Memory B cell (primary cell): ENCODE measurements at places on chromosomes 6 and 20.

GRCh38 chr6:56724455-56724854 is 81.8 kb upstream of the DST start:
- DNase-seq, result no peak

GRCh38 chr20:57435498-57436222 is 44.5 kb downstream of the RBM38 start:
- no peak for DNase-seq

GRCh38 chr6:72984981-72985665 is 240.2 kb downstream of the KHDC1L start:
- no peak for DNase-seq

DNA sequence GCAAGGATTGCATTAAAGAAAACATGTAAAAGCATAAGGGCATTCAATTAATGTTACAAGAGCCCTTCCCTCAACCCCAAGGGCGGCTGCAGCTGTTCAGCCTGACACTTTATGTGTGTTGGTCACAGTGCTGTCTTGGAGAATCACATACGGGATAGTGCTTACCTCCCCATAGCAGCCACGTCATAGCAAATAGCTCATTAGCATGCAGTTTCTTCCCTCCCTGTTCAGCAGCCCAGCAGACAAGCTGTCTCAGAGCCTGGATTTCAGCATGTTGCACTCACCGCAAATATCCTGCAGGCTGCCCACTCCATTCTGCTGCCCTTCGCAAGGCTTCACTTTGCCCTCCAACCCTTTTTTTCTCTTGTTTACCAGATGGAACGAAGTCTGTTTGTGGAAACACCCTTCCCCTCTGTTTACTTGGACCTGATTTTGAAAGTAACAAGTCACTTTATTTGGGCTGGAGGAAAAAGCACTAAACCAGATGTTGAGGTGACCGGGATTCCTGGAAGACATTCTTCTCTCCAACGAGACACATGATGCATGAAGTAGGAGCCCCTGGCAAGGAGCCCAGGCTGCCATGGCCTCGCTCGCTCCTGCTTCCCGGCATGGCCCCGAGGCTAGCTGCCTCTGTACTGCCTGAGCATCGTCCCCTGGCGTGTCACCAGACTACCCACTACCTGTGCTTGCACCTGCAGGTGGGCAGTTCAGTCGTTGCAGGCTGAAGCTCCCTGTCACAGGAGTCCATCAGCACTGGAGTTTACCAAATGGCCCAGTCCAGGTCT is 151.6 kb upstream of the GMDS start:
- DNase-seq, result no peak

DNA sequence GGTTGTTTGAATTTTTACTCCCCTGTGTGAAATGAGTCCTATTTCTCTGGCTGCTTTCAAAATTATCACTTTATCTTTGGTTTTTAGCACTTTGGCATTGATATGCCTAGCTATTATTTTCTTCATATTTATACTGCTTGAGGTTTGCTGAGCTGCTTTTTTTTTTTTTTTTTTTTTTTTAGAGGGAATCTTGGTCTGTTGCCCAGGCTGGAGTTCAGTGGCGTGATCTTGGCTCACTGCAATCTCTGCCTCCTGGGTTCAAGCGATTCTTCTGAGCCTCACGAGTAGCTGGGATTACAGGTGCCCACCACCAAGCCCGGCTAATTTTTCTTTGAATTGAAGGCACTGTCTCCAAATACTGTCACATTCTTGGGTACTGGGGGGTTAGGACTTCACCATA is 40.6 kb downstream of the STXBP5 start:
- no peak for DNase-seq

- DNase-seq, result no peak
Observed at GRCh38 chr20:31653561-31653960, 15.8 kb downstream of the COX4I2 start.

DNA sequence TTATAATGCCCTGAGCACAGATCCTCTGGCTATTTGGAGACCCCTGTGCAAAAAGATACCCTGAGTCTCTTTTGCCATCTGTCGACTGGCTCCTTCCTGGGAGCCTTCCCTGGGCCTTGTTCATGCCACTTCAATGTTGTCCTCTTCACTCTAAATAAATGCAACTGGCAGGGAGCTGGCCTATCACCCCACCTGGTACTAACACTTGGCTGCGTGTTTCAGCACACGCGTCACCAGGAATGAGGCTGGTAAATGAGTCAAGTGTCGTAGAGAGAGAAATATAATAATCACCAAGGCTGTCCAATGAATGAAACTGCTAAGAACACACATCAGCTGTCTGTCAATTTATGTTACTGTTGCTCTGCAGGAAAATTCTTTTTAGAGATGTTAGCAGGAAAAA is 374.6 kb upstream of the JARID2 start:
- DNase-seq, result no peak

DNA sequence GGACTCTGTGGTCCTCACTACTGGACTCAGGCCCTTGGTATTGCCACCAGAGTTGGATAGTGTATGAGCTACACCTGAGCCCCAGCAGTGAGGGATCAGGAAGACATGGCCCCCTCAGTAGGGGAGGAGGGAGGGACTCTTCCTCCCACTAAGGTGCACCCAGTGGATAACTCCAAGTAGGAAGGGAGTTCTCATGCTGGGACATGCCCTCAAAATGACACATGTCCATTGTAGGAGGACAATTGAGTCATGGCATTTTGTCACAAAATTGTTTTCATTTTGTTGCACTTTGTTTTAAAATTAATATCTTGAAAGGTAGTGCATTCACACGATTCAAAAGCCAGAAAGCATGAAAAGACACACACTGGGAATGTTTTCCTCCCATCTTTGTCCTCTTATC is 127.2 kb downstream of the FOXO3 start:
- no peak for DNase-seq

DNA sequence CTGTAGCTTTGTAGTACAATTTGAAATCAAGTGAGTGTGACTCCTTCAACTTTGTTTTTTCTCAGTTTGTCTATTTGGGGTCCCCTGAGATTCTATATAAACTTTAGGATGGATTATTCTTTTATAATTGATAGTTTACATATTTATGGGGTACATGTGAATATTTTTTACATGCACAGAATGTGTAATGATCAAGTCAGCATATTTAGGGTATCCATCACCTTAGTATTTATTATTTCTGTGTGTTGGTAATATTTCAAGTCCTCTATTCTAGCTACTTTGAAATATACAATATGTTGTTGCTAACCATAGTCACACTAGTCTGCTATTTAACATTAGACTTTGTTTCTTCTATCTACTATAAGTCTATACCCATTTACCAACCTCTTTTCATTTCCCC is 50.3 kb downstream of the PLCG1 start:
- DNase-seq, result no peak

- no peak for DNase-seq
Observed at GRCh38 chr6:657743-658142, 843 bp upstream of the HUS1B start.

GRCh38 chr20:3753098-3753497 is 14.5 kb downstream of the ADISSP start:
- DNase-seq, result peak; percentile 37

GRCh38 chr6:79941489-79942151 is 5.7 kb downstream of the ELOVL4 start:
- no peak for DNase-seq

GRCh38 chr20:8365634-8366033 is 233.6 kb downstream of the PLCB1 start:
- DNase-seq, result no peak

- DNase-seq, result no peak
Observed at GRCh38 chr6:51025082-51025777, 206.6 kb downstream of the TFAP2B start.

- DNase-seq, result no peak
Observed at GRCh38 chr6:14880052-14880451, 365.8 kb upstream of the JARID2 start.

- DNase-seq, result no peak
Observed at GRCh38 chr6:169805242-169805838, 53.9 kb downstream of the ERMARD start.

- no peak for DNase-seq
Observed at GRCh38 chr20:60820149-60820548, 431.9 kb upstream of the CDH4 start.

DNA sequence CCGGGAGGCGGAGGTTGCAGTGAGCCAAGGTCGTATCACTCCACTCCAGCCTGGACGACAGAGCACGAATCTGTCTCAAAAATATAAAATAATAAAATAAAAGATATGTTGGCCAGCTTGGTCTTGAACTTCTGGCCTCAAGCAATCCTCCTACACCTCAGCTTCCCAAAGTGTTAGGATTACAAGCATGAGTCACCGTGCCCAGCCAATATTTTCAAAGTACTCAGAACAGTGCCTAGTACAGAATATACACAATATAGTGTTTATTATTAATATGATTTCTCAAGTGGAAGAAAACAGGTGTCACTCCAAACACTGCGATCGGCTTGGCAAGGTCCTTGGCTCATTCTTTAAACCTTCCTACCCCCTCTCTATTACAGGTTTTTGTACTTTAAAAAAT is 3.1 kb downstream of the FAM210B start:
- DNase-seq, result no peak

- no peak for DNase-seq
Observed at GRCh38 chr6:116059713-116060571, 749 bp downstream of the FRK start.

DNA sequence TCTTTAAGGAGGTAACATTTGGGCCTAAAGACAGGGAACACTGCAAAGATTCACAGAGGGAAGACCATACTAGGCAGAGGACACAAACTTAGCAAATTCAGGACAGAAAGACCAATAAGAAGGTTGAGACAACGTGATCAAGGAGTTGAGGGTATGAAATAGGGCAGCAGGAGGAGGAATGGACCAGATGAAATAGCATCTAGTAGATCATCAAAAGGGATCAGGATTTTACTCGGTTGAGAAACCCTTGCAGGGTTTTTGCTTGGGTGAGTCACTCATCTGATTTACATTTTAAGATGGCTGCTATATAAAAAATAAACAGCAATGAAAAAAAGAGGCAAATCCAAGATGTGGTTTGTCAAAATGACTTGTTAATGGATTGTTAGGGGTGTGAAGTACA is 4.7 kb downstream of the BCLAF1 start:
- DNase-seq, result no peak

- no peak for DNase-seq
Observed at GRCh38 chr6:150713931-150714330, 114.2 kb downstream of the PLEKHG1 start.

GRCh38 chr6:46661483-46661882 is 8.7 kb downstream of the SLC25A27 start:
- DNase-seq, result no peak

GRCh38 chr20:37202267-37202943 is 23.1 kb upstream of the MROH8 start:
- DNase-seq, result no peak

GRCh38 chr6:141988954-141989705 is 143.6 kb upstream of the GJE1 start:
- no peak for DNase-seq

DNA sequence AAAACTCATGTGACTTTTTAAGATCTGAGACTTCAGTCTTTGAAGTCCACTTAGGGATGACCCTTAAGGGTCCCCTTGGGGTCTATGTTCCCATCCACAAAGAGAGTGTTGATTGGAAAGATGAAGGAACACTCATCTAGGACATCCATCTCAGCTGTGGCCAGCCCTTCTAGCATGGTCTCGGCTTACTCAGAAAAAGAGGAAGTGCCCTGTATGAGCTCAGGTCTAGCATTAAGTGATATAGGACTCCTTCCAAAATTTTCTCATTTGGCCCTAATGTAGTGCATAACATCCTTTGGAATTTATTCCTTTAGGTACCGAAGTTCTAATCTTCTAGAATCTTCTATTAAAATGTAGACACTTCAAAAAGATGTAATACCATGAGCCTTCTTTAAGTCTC is 77.4 kb downstream of the NDUFAF5 start:
- DNase-seq, result no peak
